ENCODE measurements at places on chromosomes 11 and 22.

GRCh38 chr11:93646399-93646798 is 15.1 kb upstream of the CEP295 start:
- no peak for DNase-seq

DNA sequence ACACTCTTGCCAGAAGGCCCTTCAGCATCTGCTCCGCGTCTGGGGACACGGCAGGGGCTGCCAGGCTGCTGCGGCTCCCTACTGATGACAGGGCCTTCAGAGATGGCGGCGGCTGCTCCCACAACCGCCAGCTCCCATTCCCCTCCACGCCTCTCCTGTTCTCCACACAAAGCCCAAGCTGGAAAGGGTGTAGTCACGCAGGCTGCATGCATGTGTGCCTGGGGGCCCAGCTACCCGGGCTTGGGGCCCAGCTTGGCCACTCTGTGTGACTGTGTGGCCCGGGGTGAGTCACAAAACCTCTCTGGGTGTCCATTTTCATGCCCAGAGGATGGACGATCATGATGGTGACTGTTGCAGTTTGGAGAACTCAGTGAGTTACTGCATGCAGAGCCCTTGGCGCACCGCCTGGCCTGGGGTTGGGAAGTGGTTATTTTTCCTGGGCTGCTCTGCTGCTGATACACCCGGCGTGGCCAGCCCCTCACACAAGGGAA is 31.7 kb upstream of the PARVB start:
- DNase-seq = no peak

GRCh38 chr22:48947636-48948035 is 880.0 kb downstream of the BRD1 start:
- no peak for DNase-seq

GRCh38 chr22:45621836-45622600 is 49.6 kb upstream of the ATXN10 start:
- DNase-seq = no peak

DNA sequence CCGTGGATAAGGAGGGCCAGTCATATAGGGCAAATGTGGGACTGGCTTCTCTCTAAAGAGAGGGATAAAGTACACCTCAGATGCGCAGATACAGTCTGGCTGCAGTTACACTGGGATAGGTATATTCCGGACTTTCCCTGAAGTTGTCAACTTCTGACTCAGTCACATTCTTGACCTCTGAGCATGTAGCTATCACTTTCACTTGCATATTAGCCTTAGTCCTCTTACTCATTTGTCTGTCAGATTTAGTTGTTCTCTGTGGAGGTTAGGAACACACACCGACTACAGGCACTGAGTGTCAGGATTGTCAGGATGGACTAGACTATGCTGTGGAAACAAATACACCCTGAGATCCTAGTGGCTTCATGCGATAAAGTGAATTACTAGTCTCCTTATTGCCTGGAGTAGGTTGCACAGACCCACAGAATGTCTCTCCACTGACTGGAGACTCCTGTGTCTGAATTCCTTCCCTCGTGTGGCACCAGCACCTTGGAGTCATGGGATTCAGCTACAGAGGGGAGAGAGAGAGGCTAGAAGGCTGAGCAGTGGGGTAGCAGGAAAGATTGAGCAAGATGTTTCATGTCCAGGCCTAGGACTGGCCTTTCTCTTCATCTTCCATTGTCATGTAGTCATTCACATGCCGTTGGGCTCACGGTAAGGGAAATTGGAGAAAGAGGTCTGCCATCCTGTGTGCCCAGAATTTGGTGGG is 654.3 kb downstream of the NTM start:
- no peak for DNase-seq

DNA sequence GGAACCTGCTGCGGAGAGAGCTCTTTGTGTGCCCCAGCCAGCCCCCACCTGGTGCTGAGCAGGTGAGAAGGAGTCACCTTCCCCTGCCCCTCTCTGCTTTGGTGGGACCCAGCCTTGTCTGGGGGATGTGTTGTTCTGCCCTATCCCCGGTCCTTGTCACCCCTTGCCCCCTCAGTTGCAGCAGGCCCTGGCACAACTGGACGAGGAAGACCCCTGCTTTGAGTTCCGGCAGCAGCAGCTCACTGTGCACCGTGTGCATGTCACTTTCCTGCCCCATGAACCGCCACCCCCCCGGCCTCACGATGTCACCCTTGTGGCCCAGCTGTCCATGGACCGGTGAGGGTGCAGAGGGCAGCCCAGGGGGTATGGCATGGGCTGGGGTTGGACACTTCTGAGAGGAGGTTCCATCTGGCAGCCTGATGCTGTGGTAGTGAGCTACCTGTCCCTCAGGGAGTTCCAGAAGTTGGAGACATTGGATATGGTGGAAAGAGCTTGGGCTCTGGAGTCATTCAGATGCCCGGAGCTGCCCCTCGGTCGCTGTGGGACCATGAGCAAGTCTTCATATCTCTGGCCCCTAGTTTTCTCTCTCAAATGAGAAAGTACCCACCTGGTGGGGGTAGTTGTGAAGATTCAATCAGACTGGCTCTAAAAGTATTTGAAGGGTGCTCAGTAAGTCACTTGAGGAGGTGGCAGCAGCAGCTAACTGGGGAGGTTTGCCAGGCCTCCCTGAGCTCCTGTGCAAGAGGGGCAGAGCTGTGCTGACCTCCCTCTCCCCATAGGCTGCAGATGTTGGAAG is 4.3 kb downstream of the LARGE2 start:
- no peak for DNase-seq

GRCh38 chr11:119361941-119362725 is 15.6 kb upstream of the MFRP start:
- DNase-seq = no peak

DNA sequence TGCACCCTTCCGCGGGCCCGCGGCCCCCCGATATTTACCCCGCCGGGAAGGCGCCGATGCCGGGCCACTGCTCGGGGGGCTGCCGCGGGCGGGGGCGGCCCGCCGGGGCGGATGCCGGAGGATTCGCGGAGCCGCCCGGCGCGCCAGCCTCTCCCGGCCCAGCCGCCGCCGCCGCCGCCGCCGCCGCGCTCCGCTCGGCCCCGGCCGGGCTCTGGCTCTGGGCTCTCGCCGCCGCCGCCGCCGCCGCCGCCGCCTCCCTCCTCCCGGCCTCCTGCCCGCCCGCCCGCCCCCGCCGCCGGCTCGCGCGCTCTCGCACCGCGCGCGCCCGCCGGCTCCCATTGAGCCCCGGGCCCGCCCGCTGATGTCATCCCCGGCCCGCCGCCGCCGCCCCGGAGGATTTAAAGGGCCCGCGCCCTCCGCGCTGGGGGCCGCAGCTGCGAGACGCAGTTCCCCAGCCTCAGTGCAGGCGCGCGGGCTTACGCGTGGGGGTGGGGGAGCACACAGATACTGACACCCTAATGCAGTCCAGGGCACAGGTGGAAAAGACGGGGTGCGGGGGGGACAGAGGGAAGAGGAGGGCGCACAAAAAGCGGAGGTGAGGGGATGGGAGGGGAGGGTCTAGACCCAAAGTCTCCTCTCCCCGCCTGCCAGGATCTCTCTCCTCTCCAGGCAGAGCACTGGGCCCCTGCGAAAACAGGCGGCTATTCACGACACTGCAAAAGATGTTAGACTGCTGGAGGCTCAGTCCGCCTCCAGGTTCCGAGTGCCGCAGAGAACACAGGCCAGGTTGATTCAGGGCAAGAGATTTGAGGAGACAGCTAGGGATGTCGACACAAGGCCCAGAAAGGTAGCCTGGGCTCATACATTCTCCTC is at the start of gene CSNK1E:
Gene CSNK1E, minus strand, starts transcription at position 312 of the 873 bp plus-strand sequence. CDS start 3,276 bp downstream, outside the sequence.
- DNase-seq = no peak
